ENCODE measurements at places on chromosomes 4 and X. TPM values are rescaled to one million over a fixed set of nuclear protein-coding genes. Genes with fewer than 3 reads are reported as not detected.

GRCh38 chrX:135530097-135530496 is 9.6 kb downstream of the INTS6L start:
- no peaks in the 10 kb centered on the region for H3K27me3 ChIP-seq
- DNase-seq: no peak
- no peaks in the 10 kb centered on the region for H3K36me3 ChIP-seq
- peaks cover 18% of the 10 kb centered on the region for H3K4me1 ChIP-seq
- H3K27ac ChIP-seq: no peak overlapping the region

DNA sequence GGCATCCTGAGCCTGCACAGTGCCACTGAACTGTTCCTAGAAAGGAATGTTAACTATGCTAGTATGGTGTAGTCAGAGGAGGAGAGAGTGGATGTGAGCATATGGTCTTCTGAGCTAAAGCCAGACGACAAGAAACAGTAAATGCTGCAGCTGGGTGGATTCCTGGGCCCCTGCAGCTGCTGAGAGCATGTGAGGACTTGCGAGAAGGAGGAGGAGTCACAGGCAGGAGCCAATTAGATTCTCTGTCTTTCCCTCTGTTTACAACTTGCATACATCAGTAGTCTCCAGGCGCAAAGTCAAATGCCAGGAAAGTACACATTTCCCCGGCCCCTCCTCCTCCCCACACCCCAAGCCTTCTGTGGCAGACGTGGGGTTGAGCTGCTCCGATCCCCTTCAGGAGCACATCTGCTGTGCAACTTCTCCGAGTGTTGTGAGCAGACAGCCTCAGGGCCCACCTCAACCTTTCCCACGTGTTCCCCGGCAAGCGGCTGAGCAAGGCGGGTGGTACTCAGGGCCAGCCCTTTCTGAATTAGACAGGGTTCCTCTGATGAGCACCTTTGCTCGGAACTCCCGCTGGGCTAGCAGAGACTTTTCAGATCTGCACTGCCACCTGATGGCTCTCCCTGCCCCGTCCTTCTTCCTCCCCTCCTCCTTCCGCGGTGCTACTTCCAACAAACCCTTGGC is 108.7 kb upstream of the ATP6AP2 start:
- peaks cover 52% of the 10 kb centered on the region for H3K4me1 ChIP-seq
- H3K36me3 ChIP-seq: no peaks in the 10 kb centered on the region
- peaks cover 7% of the 10 kb centered on the region for H3K27me3 ChIP-seq
- H3K4me3 ChIP-seq: peak overlapping the region; percentile 27

GRCh38 chrX:136810493-136810892 is 29.8 kb upstream of the ARHGEF6 start:
- no peak overlapping the region for H3K4me3 ChIP-seq
- no peak for DNase-seq
- H3K4me1 ChIP-seq: no peaks in the 10 kb centered on the region
- no peaks in the 10 kb centered on the region for H3K36me3 ChIP-seq
- H3K27me3 ChIP-seq: no peaks in the 10 kb centered on the region
- no peak overlapping the region for H3K27ac ChIP-seq

GRCh38 chr4:7334521-7335275 is 100.0 kb downstream of the PSAPL1 start:
- no peak overlapping the region for H3K4me3 ChIP-seq
- H3K4me1 ChIP-seq: peaks cover 12% of the 10 kb centered on the region
- DNase-seq: no peak
- no peak overlapping the region for H3K27ac ChIP-seq

- H3K4me3 ChIP-seq: no peak overlapping the region
- no peaks in the 10 kb centered on the region for H3K27me3 ChIP-seq
- no peaks in the 10 kb centered on the region for H3K4me1 ChIP-seq
- DNase-seq: no peak
- no peak overlapping the region for H3K27ac ChIP-seq
These were observed 102.8 kb downstream of the CBR4 start for GRCh38 chr4:168907119-168907698.

GRCh38 chr4:52910115-52910514 is 48.0 kb downstream of the RASL11B start:
- peaks cover 30% of the 10 kb centered on the region for H3K4me1 ChIP-seq
- no peak overlapping the region for H3K4me3 ChIP-seq
- no peaks in the 10 kb centered on the region for H3K27me3 ChIP-seq
- H3K27ac ChIP-seq: no peak overlapping the region

- H3K4me3 ChIP-seq: no peak overlapping the region
- DNase-seq: no peak
- H3K27ac ChIP-seq: no peak overlapping the region
- peaks cover 14% of the 10 kb centered on the region for H3K4me1 ChIP-seq
- H3K36me3 ChIP-seq: peaks cover 20% of the 10 kb centered on the region
- 0 out of 2 replicates have a peak, but pooled peaks cover 5% of the 10 kb centered on the region for H3K27me3 ChIP-seq
These were observed 426 bp upstream of the C4orf51 start for GRCh38 chr4:145679520-145679919.

DNA sequence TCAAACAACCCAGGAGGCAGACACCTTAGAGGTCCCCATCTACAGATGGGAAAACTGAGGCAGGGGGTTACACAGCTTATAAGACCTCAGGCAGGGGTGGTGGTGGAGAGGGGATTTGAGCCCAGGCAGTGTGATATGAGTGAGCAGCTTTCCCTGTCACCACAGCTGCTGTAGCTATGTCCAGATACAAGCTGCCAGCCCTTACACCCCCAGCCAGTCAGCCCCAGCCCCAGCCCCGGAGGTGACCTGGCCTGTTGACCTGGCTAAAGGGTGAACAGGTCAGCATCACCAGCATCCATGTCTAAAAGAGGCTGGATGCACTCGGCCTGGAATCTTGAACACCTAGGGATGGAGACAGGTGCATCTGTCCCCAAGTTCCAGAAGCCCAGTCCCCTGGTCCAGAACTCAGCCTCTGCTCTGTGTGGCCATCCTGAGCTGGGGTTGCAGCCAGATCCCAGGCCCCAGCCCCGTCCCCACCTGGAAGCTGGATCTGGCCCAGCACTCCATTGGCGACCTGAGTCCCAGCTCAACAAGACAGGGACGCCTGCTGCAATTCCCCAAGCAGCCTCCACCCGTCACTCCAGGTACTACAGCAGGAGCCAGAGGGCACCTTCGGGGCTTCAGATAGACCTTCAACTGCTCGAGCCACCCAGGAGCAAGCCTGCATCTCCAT is 89.5 kb downstream of the JAKMIP1 start:
- H3K4me1 ChIP-seq: peaks cover 21% of the 10 kb centered on the region
- H3K27me3 ChIP-seq: peaks cover 10% of the 10 kb centered on the region
- DNase-seq: no peak
- H3K36me3 ChIP-seq: no peaks in the 10 kb centered on the region

DNA sequence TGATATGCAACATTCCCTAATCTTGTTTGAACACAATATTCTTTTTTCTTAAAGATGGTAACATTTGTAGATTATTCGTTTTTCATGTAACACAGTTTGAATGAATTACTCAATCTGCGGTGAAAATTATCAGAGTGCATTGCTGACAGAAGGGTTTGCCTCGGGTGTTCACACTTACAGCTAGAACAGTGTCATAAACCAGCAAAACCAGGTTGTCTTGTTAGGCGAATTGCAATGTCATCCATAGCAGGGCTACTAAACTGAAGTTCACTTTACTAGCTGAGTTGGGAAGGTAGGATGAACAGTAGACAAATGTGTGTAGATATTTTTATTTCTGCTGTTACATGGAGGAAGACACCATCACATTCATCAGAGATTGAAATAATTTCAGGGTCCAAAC is 98.9 kb downstream of the SLC39A8 start:
- no peak for DNase-seq
- no peaks in the 10 kb centered on the region for H3K4me1 ChIP-seq
- H3K27me3 ChIP-seq: no peaks in the 10 kb centered on the region

DNA sequence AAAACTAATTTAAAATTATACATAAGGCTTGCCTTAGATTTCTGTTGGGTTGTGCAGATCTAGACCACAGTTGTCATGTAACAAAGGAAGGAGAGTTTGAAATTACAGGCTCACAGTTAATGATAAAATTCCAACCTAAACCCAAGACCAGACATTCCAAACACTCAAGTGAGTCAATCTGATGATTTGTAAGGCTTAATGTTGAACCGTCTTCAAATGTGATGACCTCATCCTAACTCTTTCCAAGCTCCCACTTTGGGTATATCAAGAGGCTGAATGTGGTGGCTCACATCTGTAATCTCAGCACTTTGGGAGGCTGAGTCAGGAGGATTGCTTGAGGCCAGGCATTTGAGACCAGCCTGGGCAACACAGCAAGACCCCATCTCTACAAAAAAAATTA is 149.2 kb downstream of the TBL1X start:
- H3K4me3 ChIP-seq: no peak overlapping the region
- H3K36me3 ChIP-seq: no peaks in the 10 kb centered on the region

GRCh38 chr4:20681271-20681670 is 19.0 kb upstream of the PACRGL start:
- no peak overlapping the region for H3K27ac ChIP-seq
- no peak for DNase-seq
- H3K27me3 ChIP-seq: no peaks in the 10 kb centered on the region
- no peak overlapping the region for H3K4me3 ChIP-seq

GRCh38 chrX:131614241-131614640 is 70.4 kb downstream of the OR13H1 start:
- no peaks in the 10 kb centered on the region for H3K4me1 ChIP-seq
- no peak for DNase-seq
- H3K4me3 ChIP-seq: no peak overlapping the region
- H3K27me3 ChIP-seq: peaks cover 4% of the 10 kb centered on the region

- H3K4me3 ChIP-seq: no peak overlapping the region
- H3K36me3 ChIP-seq: peaks cover 36% of the 10 kb centered on the region
- no peaks in the 10 kb centered on the region for H3K27me3 ChIP-seq
- no peaks in the 10 kb centered on the region for H3K4me1 ChIP-seq
These were observed 318.6 kb downstream of the ANK2 start for GRCh38 chr4:113368056-113368455.

- no peak for DNase-seq
- H3K36me3 ChIP-seq: peaks cover 26% of the 10 kb centered on the region
- no peak overlapping the region for H3K27ac ChIP-seq
- no peaks in the 10 kb centered on the region for H3K27me3 ChIP-seq
These were observed 169.4 kb downstream of the MID1 start for GRCh38 chrX:10450959-10451355.

GRCh38 chr4:26031704-26032103 is 117.7 kb downstream of the SMIM20 start:
- peaks cover 12% of the 10 kb centered on the region for H3K36me3 ChIP-seq
- H3K4me3 ChIP-seq: peak overlapping the region; percentile 16
- H3K27me3 ChIP-seq: no peaks in the 10 kb centered on the region
- H3K27ac ChIP-seq: peak overlapping the region; percentile 98
- no peak for DNase-seq

DNA sequence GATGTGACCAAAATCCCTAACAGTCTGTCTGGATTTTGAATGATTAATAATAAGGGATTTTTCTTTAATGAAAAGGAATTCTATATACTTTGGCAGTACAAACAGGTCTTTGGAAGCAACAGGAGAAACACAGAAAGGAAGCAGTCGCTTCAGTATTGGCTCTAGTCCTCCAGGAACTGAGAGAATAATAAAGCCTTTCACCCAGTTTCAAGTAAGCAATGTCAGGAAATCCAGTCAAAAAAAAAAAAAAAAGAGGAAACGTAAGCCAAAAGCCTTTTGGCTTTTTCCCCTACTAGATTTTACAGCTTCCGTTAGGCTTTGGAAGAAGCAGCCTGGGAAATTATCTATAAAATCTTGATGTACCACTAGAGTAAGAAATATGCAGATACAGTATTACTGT is 61.7 kb upstream of the HDAC8 start:
- no peaks in the 10 kb centered on the region for H3K36me3 ChIP-seq
- H3K27me3 ChIP-seq: no peaks in the 10 kb centered on the region
- H3K4me1 ChIP-seq: no peaks in the 10 kb centered on the region
- no peak overlapping the region for H3K4me3 ChIP-seq

GRCh38 chr4:80144676-80145470 is 52.4 kb upstream of the PRDM8 start:
- no peaks in the 10 kb centered on the region for H3K36me3 ChIP-seq
- H3K4me3 ChIP-seq: no peak overlapping the region
- H3K27ac ChIP-seq: no peak overlapping the region
- no peaks in the 10 kb centered on the region for H3K4me1 ChIP-seq
- H3K27me3 ChIP-seq: no peaks in the 10 kb centered on the region
- DNase-seq: no peak

DNA sequence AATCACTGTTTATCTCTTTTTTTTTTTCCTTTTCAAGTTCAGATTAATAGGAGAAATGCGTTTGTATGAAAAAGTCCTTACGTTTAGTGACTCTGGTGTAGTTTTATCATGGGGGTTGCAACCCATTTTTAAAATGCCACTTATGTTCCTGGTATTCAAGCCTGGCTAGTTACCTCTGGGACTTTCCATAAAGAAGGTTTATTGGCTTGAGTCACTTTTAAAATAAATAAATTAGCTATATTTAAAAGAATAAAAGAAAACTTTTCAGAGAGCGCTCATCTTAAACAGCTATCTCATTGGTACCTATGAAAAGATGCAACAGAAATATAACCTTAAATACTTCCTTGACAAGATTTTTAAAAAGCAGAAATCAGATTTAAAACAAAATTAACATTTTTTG is 275.0 kb upstream of the IL1RAPL1 start:
- no peaks in the 10 kb centered on the region for H3K4me1 ChIP-seq
- no peaks in the 10 kb centered on the region for H3K27me3 ChIP-seq
- no peak for DNase-seq

- H3K4me3 ChIP-seq: no peak overlapping the region
- peak overlapping the region; percentile 71 for H3K27ac ChIP-seq
- DNase-seq: no peak
- H3K4me1 ChIP-seq: peaks cover 26% of the 10 kb centered on the region
- no peaks in the 10 kb centered on the region for H3K27me3 ChIP-seq
These were observed 64.0 kb downstream of the SMAD1 start for GRCh38 chr4:145545538-145546174.

- no peaks in the 10 kb centered on the region for H3K36me3 ChIP-seq
- H3K4me1 ChIP-seq: peaks cover 31% of the 10 kb centered on the region
- peak overlapping the region; percentile 87 for H3K27ac ChIP-seq
- peak overlapping the region; percentile 90 for H3K4me3 ChIP-seq
- no peaks in the 10 kb centered on the region for H3K27me3 ChIP-seq
These were observed 661 bp downstream of the SPIN4 start for GRCh38 chrX:63350465-63350877.

DNA sequence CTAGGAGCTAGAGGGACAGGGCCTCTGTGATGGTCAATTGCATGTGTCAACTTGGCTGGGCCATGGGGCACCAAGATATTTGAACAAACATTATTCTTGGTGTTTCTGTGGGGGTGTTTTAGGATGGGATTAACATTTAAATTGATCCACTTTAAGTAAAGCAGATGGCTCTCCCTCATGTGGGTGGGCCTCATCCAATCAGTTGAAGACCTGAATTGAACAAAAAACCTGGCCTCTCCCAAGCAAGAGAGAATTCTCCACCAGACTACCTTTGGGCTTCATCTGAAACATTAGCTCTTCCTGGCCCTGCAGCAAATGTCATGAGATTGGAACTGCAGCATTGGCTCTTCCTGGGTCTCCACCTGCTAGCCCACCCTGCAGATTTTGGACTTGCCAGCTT is 207.1 kb upstream of the ATP6AP2 start:
- no peak for DNase-seq
- peaks cover 3% of the 10 kb centered on the region for H3K27me3 ChIP-seq
- no peaks in the 10 kb centered on the region for H3K4me1 ChIP-seq
- no peak overlapping the region for H3K27ac ChIP-seq
- H3K4me3 ChIP-seq: no peak overlapping the region

The SASH3 gene
- 0.57 TPM for total RNA-seq

The ATP10D gene
- total RNA-seq: 4.6 TPM

The FAM184B gene
- 0.23 TPM for total RNA-seq

The SPANXB1 gene
- not detected for total RNA-seq

The COX18 gene
- total RNA-seq: 28.9 TPM

The ZNF185 gene
- total RNA-seq: 10.9 TPM

The CXCL1 gene
- 1.4 TPM for total RNA-seq

The GNPDA2 gene
- 4.7 TPM for total RNA-seq

The MAGT1 gene
- total RNA-seq: 33.6 TPM

The HSFX3 gene
- not detected for total RNA-seq

All from WTC11 (cell line).